Hematopoietic multipotent progenitor cell treated with erythropoietin and hydrocortisone succinate and interleukin-3 and kit ligand, for 15 days (in vitro differentiated cells): ENCODE measurements at places on chromosomes 3 and 15.

DNA sequence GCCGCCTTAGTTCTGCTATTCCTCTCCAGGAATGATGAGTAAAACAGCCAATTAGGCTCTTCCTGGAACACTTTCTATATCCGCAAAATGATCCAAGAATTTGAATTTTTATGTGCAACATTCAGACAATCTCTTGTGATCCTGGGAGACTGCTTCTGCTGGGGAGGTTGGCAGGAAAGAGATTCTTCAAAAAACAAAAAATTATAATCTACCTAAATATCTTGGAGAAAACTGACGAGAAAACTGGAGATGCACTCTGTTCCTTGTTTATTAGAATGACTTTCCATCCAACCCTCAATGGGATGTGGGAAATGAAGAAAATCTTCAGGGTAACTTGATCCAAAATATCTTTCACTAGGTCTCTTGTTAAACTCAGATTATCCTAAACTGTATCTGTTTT lies 346.3 kb upstream of the UBE2E2 start:
- no peak for DNase-seq

DNA sequence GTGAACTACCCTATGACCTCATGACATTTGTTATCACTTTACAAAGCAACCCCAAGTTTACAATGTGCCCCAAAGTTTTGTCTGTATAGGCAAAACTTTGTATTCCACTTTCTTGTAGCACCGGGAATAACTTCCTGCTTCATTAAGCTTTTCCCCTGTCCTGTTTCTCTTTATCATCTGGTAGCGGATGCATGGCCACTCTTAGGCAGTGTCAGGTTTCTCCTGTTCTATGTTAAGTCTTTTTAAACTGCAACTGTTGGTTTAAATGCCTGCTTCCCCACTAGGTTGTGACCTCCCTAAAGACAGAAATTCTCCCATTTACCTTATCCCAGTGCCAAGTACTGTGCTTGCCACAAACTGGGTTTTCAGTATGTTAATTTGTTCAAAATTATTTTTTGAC lies 433.6 kb upstream of the DPH6 start:
- DNase-seq: no peak

GRCh38 chr3:13119471-13120220 lies 46.4 kb upstream of the IQSEC1 start:
- no peak for DNase-seq

GRCh38 chr15:72584006-72584405 lies 70.5 kb upstream of the GOLGA6B start:
- DNase-seq: no peak

- DNase-seq: peak; percentile 25
Observed at GRCh38 chr3:47405820-47406761, 25.3 kb downstream of the PTPN23 start.
